HFFc6 (cell line): ENCODE measurements at places on chromosomes 1 and 21. TPM values are rescaled to one million over a fixed set of nuclear protein-coding genes. Genes with fewer than 3 reads are reported as not detected.
A peak's percentile ranks its signal among the peaks of the same experiment; 100 is the strongest.

S100A14 gene
- total RNA-seq, result not detected in 3 replicates

HEYL gene
- total RNA-seq, result 0.05 TPM in 1 of 3 replicates, not detected in the others

LAMC2 gene
- total RNA-seq, result 2.0 to 3.5 TPM (median 2.3 TPM) in 3 replicates

ECM1 gene
- 33.3 to 44.0 TPM (median 36.0 TPM) in 3 replicates for total RNA-seq

SLAMF9 gene
- 0.47 TPM in 1 of 3 replicates, not detected in the others for total RNA-seq

CFAP141 gene
- not detected in 3 replicates for total RNA-seq

C8B gene
- total RNA-seq, result not detected in 3 replicates

FAM177B gene
- not detected in 3 replicates for total RNA-seq

TDRD5 gene
- total RNA-seq, result not detected in 2 replicates

RRAGC gene
- 24.0 to 25.7 TPM (median 24.9 TPM) in 3 replicates for total RNA-seq

DNA sequence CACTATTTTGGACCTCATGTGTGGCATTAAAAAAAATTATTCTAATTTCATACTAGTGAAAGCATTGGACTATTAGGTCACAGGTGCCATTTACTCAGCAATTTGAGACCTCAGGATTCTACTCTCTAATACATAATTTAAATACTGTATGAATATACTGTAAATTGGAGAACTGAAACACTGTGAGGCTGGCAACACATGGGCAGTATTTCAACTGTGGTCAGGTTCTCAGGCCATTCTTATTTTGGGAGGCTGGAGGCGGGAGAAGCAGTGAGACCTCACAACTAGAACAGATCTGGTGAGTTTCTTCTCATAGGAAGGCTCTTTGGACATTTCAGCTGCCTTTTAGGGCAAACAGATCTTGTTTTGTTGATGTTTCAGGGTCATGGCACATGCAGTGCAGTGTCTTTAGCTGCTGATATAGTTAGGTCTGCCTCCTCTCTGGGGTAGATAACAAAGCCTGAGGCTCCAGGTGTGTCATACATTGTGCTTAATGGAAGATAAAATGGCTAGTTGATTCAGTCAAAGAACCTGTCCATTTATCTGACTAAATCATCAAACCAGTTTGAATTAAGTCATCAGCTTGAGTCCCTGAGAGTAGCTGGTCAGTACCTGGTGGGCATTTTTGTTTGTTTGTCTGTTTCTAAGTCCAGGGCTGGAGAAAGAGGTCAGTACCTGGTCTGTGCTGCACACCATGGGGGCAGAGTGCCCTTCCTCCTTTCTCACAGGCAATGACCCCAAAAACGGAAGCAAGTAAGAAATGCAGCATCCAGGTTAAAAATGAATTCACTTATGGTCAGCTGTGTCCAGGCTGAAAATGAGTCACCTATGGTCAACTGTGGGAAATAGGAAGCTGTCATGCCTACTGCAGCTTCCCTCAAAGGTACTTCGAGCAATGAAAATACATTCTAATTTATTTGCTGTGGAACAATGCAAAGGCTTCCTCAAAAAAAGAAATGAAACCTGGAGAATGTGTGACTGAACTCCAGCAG is 216.2 kb downstream of the SDCCAG8 start:
- no peak overlapping the region for H3K4me3 ChIP-seq
- peaks cover 1% of the 10 kb centered on the region; the same call in 1 of the 2 replicates for H3K27me3 ChIP-seq
- peak overlapping the region; percentile 43; the same call in 1 of the 2 replicates for H3K27ac ChIP-seq
- peaks cover 43% of the 10 kb centered on the region for H3K4me1 ChIP-seq

DNA sequence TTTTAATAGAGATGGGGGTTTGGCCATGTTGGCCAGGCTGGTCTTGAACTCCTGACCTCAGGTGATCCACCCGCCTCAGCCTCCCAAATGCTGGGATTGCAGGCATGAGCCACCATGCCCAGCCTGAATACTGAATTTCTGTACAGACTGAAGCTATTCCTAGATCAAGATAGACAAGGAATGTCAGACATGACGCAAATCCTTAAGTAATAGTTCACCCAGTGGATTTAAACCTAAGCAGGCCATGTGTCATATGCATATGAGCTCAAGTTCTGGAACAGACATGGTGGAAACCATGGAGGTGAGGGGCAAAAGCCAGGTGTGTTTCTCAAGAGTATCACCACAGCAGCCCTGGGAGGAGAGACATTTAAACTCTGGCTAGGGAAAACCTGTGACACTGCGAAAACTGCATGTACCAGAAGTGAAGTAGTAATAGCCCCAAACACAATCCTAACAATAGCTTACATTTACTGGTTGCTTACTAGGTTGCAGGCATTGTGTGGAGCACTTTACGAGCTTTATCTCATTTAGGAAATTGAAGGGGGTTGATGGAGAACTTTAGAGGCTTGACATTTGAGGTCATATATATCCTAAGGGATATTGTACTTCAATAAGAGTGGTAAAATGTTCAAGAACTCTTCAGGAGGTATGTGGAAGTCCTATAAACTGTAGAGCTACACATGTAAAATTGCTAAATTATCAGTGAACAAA is 31.7 kb upstream of the MAN1A2 start:
- no peak overlapping the region for H3K27ac ChIP-seq
- DNase-seq, result no peak
- H3K4me3 ChIP-seq, result no peak overlapping the region
- H3K27me3 ChIP-seq, result peaks cover 14% of the 10 kb centered on the region

DNA sequence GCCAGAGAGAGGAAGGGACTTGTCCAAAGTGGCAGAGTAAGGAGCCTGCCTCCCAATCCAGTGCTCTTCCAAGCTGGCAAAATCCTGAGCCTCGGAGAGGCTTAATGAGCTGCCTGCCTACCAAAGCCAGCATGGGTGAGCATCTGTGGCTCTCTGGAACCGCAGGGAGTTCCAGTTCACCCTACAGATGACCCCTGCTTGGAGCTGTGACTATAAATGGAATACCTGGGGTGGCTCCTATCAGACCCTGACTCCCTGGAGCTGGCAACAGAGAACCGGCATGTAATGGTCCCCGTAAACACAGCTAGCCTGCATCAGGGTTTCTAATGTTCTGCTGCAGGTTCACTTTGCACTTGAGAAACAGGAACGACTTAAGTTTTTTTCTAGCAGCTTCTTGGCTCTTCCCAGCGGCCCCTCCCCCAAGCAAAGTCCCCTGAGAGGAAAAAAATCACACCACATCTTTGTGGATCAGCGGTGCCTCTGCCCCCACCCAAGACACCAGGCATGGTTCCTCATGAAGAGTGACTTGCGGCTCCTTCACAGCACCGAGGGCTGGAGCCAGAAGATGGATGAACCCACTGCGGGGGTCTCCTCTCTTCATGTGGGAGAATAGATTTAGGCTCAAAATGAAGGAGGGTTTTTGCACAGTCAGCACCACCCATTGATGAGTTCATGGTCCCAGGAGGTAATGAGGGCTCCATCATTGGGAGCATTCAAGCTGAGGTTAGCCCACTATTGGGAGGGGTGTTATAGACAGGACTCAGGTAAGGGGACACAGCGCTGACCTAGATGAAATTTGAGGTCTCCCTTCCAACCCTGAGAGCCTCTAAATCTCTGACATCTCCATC is 79.0 kb downstream of the SYT2 start:
- no peak for DNase-seq
- no peaks in the 10 kb centered on the region for H3K36me3 ChIP-seq

DNA sequence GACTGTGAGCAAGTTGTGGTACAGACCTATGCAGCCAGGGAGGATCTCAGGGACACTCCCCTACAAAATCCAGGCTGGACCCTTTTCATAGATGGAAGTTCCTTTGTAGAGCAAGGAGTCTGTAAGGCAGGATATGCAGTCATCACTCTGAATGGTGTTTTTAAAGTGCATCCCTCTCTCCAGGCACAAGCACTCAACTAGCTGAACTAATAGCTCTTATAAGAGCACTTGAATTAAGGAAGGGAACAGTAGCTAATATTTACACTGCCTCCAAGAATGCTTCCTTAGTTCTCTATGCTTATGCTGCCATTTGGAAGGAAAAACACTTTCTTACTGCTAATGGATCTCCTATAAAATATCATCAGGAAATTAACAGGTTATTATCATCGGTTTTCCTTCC is 27.0 kb upstream of the SMYD3 start:
- H3K27me3 ChIP-seq, result peaks cover 8% of the 10 kb centered on the region; the same call in 1 of the 2 replicates
- H3K36me3 ChIP-seq, result peaks cover 23% of the 10 kb centered on the region
- H3K4me1 ChIP-seq, result peaks cover 5% of the 10 kb centered on the region; the same call in 1 of the 2 replicates

DNA sequence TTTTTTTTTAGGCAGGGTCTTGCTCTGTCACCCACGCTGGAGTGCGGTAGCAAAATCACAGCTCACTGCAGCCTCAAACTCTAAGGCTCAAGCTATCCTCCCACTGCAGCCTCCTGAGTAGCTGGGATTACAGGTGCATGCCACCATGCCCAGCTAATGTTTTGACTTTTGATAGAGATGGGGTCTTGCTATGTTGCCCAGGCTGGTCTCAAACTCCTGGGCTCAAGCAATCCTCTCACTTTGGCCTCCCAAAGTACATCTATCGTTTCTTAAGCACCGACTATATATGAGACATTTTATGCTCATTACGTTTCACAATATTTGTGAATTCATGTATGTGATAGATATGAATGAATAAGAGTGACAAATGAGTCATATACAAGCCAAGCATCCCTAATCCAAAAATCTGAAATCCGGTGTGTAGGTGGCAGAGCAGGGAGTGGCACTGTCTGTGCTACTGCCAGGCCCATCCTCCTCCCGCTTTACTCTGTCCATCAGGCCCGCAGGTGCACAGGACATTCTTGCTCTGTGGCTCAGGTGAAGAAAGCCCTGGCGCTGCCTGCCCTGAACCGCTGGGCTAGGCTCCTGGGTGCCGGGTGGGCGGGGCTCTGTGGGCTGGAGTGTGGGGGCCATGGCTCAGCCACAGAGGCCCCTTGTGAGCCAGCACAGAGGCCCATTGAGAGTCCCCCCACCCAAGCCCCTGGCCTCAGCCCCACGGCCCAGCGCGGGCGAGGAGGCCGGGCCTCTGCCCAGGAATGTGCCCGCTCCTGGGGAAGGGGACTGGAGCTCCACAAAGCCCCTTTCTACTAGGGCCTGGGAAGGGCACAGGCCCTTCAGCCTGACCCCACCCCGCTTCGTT is 45.3 kb downstream of the HSPG2 start:
- no peak overlapping the region for H3K4me3 ChIP-seq
- DNase-seq, result no peak
- peaks cover 5% of the 10 kb centered on the region; the same call in 1 of the 2 replicates for H3K36me3 ChIP-seq
- peaks cover 6% of the 10 kb centered on the region for H3K27me3 ChIP-seq

DNA sequence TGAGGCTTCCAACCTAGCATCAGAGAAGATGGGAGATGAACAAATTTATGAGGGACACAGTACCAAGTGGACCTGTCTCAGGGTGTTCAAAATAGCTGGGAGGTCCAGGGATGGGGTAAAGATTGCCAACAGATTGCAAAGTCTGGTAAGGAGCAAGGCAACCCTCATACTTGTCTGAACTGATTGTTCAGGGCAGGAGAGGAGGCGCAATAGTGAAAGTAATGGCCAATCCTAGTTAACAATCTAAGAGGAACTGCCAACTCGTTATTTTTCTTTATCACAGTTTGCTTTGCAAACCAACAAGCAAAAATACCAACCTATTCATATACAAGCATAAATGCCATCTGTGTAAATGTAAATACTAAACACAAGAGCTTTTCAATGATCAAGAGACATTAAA is 78.4 kb upstream of the S1PR1 start:
- no peak overlapping the region; the same call in 1 of the 2 replicates for H3K4me3 ChIP-seq
- no peaks in the 10 kb centered on the region; the same call in 1 of the 2 replicates for H3K27me3 ChIP-seq
- H3K27ac ChIP-seq, result no peak overlapping the region
- H3K4me1 ChIP-seq, result no peaks in the 10 kb centered on the region; the same call in 1 of the 2 replicates
- no peaks in the 10 kb centered on the region for H3K36me3 ChIP-seq

DNA sequence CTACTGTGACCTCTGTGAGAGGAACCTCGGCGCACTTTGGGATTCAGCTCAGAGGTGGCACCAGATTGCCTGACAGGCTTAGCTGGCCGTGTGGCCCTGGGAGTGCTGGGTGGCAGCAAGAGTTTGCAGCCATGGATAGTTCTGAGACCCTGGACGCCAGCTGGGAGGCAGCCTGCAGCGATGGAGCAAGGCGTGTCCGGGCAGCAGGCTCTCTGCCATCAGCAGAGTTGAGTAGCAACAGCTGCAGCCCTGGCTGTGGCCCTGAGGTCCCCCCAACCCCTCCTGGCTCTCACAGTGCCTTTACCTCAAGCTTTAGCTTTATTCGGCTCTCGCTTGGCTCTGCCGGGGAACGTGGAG is 67.5 kb downstream of the DISC1 start:
- no peaks in the 10 kb centered on the region; the same call in 1 of the 2 replicates for H3K27me3 ChIP-seq
- peaks cover 40% of the 10 kb centered on the region for H3K4me1 ChIP-seq
- H3K36me3 ChIP-seq, result no peaks in the 10 kb centered on the region
- no peak overlapping the region for H3K4me3 ChIP-seq

DNA sequence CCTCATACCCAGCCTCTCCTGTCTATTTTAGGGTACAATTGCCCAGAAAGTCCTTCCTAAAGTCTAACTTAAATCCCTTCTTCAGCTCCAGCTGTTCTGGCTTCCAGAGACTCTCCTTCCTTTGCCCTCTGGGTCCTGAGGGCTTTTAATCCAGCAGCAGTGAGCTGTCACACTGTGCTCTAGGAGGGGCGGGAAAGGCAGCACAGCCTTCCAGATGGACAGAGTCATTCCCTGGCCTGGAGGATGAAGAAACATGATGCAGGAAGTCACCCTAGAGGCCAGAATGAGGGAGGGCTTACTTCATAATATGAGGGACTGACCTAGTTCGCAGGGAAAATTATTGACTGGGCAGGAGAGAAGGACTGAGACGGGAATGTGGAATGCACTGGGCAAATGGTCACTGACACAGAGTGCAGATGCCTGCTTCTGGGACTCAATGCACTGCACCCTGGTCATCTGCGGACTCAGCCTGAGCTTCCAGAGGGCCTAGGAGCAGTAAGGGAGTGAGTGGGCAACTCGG is 1.3 kb downstream of the SH2D2A start:
- H3K27me3 ChIP-seq, result peaks cover 12% of the 10 kb centered on the region
- H3K4me3 ChIP-seq, result peak overlapping the region; percentile 25
- DNase-seq, result peak; percentile 77
- no peaks in the 10 kb centered on the region for H3K36me3 ChIP-seq

GRCh38 chr1:97337250-97338030 is 583.4 kb downstream of the DPYD start:
- peaks cover 74% of the 10 kb centered on the region for H3K4me1 ChIP-seq
- H3K36me3 ChIP-seq, result peaks cover 7% of the 10 kb centered on the region; the same call in 1 of the 2 replicates
- no peaks in the 10 kb centered on the region for H3K27me3 ChIP-seq
- no peak for DNase-seq
- H3K4me3 ChIP-seq, result no peak overlapping the region

DNA sequence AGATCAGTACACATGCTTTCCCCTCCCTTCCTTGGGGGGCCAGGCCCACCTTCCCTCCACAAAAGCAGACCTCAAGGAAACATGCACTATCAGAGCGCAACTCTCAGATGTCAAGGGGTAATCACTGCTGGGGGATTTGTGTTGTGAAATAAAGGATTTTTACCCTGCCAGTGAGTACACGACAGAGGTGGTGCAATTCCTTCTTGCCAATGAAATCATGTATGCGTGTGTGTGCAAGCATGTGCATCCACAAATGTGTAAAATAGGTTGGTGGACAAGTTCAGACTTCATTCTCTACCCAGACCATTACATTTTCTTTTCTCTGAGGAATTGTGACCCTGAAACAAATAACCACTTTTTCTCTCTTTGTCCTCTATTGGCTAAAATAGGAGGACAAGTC is 9.8 kb upstream of the NOS1AP start:
- no peak overlapping the region for H3K4me3 ChIP-seq
- peaks cover 14% of the 10 kb centered on the region for H3K4me1 ChIP-seq
- no peaks in the 10 kb centered on the region for H3K36me3 ChIP-seq
- H3K27ac ChIP-seq, result no peak overlapping the region

- peaks cover 8% of the 10 kb centered on the region; the same call in 1 of the 2 replicates for H3K4me1 ChIP-seq
- no peaks in the 10 kb centered on the region for H3K36me3 ChIP-seq
- peak; percentile 9 for DNase-seq
- no peak overlapping the region for H3K4me3 ChIP-seq
- H3K27me3 ChIP-seq, result peaks cover 3% of the 10 kb centered on the region; the same call in 1 of the 2 replicates
Measured at GRCh38 chr1:208455821-208456220, 211.6 kb upstream of the PLXNA2 start.

- H3K27me3 ChIP-seq, result no peaks in the 10 kb centered on the region
- 0 out of 2 replicates have a peak, but pooled peaks cover 3% of the 10 kb centered on the region for H3K36me3 ChIP-seq
- no peaks in the 10 kb centered on the region for H3K4me1 ChIP-seq
- DNase-seq, result no peak
- no peak overlapping the region for H3K27ac ChIP-seq
- H3K4me3 ChIP-seq, result no peak overlapping the region
Measured at GRCh38 chr21:24594082-24594481, 1013.2 kb downstream of the MRPL39 start.
